Inflammatory macrophage treated with lipopolysaccharide for 1 hour (primary cell): ENCODE measurements at places on chromosomes 2 and 18.
A peak's percentile ranks its signal among the peaks of the same experiment; 100 is the strongest.

- DNase-seq = no peak
These were observed 239.7 kb upstream of the RASGRP3 start for GRCh38 chr2:33236482-33237385.

GRCh38 chr2:120243211-120243610 is 9.4 kb upstream of the RALB start:
- peak; percentile 71 for DNase-seq

DNA sequence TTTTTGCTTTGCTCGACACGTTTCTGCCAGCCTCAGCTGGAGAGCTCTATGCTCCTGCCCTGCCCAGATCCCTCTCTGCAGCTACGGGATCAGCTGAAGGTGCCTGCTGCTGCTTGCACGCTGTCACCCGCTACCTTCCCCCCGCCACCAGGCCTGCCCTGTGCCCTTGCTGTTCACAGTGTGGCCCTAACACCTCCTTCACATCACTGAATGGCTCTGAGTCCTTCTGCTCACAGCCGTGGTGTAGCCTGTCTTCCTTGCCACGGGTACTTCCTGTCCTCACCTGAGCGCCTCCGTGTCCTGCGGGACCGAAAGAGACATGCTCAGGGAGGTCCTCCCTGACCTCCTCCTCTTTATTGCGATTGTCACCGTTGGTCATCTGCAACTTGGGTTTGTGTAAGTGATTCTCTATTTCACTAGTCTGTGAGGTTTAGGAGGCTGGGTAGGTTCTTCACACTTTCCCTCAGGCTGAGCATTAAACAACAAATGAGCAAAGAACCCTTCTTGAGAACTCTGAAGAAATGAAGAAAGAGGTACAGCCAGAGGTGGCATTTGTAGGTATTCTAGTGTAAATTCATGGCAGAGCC is 127.5 kb downstream of the NCK2 start:
- DNase-seq = no peak

DNA sequence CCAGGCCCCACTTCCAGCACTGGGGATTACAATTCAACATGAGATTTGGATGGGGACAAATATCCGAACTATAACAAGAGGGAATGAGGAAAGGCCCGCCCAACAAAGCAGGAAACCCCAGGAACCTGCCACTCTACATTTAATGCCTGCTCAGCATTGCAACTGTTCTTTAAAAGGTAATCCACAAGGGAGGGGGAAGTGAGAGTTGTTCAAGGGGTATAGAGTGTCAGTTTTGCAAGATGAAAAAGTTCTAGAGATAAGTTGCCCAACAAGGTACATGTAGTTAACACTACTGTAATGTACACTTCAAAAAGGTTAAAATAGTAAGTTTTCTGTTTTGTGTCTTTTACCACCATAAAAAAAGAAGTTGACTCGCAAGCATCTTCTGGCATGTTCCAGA is 137.6 kb downstream of the MBD2 start:
- no peak for DNase-seq

- DNase-seq = no peak
These were observed 151.0 kb downstream of the OSR1 start for GRCh38 chr2:19207452-19207851.
